ENCODE measurements at places on chromosomes 3 and 15.

DNA sequence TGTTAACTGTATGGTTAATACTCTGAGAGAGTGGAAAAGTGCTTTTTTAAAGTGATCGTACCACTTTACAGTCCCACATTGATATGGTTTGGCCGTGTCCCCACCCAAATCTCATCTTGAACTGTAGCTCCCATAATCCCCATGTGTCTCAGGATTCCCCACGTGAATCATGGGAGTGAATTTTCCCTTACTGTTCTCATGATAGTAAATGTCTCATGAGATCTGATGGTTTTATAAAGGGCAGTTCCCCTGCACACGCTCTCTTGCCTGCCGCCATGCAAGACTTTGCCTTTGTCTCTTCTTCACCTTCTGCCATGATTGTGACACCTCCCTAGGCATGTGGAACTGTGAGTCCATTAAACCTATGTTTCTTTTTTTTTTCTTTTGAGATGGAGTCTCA is 109.2 kb downstream of the TCF12 start:
- DNase-seq: no peak

- DNase-seq: peak; percentile 72
Measured at GRCh38 chr3:195204360-195205163, 66.4 kb downstream of the XXYLT1 start.

GRCh38 chr3:187694801-187695200 is 7.6 kb downstream of the RTP2 start:
- DNase-seq: no peak

- peak; percentile 23 for DNase-seq
Measured at GRCh38 chr15:33242165-33242564, 47.7 kb upstream of the FMN1 start.

DNA sequence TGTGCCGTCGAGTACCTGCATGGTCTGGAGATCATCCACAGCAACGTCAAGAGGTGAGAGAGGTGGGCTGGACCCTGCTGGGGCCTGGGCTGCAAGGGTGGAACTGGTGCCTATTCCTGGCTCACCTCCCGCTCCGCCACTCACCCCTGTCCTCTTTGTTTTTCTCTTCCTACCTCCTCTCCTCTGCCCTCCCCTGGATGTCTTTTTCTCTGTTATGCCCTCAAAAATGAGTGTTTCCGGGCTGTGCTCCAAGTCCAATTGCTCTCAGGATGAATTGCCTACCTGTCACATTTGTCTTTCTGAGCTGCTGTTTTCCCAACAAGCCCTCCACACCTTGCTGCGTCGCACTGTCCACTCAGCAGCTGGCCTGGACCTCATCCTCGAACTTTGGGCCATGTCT is 28.5 kb upstream of the TATDN2 start:
- no peak for DNase-seq

- no peak for DNase-seq
Measured at GRCh38 chr3:85074003-85074402, 115.2 kb downstream of the CADM2 start.

GRCh38 chr15:86829245-86829644 is 749.6 kb downstream of the AGBL1 start:
- DNase-seq: no peak

Data from right lung (tissue), 10 donors.